ENCODE measurements at places on chromosomes 6 and 20. TPM values are rescaled to one million over a fixed set of nuclear protein-coding genes. Genes with fewer than 3 reads are reported as not detected.

GRCh38 chr6:117607511-117607910, 5.2 kb upstream of the GOPC start:
- peaks cover 3% of the 10 kb centered on the region for H3K27me3 ChIP-seq
- no peak overlapping the region for H3K27ac ChIP-seq
- H3K36me3 ChIP-seq = no peaks in the 10 kb centered on the region
- H3K4me1 ChIP-seq = peaks cover 6% of the 10 kb centered on the region

Gene PTGIS
- 7.1 TPM for total RNA-seq

Gene TPX2
- total RNA-seq = 210 TPM

DNA sequence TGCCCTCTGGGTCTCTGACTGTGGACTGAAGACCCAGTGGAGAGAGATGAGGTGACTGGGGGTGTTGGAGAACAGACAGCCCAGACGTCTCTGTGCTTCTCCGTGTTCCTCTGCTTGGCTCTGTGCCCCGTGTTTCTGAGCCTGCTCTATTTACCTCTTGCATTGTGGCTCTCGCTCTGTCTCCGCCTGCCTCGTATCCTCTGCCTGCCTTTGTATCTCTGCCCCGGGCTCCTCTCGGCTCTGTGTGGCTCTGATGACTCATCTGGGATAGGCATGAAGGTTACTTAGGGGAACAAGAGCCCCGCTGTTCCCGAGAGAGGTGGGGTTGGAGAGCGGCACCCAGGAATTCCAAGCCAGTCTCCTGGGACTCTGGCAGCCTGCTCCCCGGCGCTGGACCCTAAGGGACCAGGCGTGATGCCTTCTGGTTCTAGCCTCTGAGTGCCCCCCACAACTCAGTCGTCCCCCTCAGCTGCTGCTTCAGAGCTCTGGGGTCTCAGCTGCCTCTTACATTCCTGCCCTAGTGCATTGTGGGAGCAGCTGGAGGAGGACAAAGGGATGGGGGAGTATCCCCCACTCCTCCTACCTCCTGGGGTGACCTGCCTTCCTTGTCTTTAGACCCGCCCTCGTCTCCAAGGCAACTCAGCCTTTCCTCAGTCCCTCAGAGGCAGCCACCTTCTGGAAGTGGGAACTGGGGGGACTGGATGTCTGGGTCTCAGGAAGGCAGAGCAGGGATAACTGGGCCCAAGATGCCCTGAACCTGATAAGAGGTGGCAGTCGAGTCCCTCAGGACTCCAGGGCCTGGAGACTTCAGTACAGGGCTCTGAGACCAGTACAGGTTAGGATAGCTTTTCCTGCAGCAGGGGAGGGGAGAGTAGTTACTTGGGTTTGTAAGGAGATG, 1.9 kb downstream of the DDR1 start:
- peak overlapping the region; percentile 86 for H3K4me3 ChIP-seq
- peak overlapping the region; percentile 97 for H3K27ac ChIP-seq
- H3K27me3 ChIP-seq = no peaks in the 10 kb centered on the region
- H3K4me1 ChIP-seq = peaks cover 64% of the 10 kb centered on the region

DNA sequence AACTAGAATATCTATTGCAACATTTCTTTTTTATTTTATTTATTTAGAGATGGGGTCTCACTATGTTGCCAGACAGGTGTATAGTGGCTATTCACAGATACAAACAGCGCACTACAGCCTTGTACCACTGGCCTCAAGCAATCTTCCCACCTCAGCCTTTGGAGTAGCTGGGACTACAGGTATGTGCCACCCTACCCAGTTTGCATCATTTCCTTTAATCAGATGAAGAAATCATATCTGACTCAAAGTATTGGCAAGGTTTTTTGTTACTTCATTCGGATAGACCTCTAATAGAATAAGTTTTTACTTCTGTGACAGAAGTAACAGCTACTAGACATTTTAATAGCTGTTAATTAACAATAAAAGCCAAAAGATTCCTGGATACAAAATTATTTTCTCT, 153.9 kb downstream of the CDK19 start:
- peaks cover 3% of the 10 kb centered on the region for H3K4me1 ChIP-seq
- no peaks in the 10 kb centered on the region for H3K27me3 ChIP-seq
- H3K4me3 ChIP-seq = no peak overlapping the region
- H3K27ac ChIP-seq = no peak overlapping the region
- peaks cover 4% of the 10 kb centered on the region for H3K36me3 ChIP-seq

DNA sequence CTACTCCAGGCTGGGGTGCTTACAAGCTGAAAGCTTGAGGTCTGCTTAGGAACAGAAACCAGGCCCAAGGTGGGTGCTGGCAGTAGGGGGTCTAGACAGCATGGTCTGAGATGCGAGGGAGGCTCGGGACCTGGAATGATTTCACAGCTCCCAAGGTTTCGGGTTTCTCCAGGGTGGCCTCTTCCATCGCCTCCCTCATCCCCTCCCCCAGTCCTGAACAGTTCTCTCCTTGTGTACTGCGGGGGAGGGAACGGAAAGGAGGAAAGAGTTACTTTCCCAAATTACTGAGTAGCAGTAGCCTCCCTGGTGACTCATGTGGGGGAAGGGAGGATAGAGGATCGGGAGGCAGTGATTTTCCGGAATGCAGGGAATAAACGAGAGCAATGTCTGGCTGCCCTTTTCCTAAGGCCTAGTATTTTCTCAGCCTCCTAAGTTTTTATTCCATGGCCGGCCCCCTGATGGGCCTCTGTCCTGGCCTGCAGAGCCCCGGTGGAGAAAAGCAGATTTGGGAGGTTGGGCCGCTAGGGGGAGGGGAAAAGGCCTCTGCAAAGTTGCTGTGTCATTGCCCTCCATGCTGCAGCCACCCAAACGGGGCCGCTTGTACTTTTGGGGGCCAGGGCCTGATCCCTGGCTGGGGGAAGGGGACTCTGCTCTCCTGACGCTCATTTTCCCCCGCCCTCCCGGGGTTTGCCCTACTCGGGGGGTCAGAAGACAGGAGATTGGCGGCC, 1.5 kb downstream of the BRD2 start:
- peak; percentile 68 for DNase-seq
- H3K4me1 ChIP-seq = peaks cover 30% of the 10 kb centered on the region
- peaks cover 41% of the 10 kb centered on the region for H3K27me3 ChIP-seq
- H3K36me3 ChIP-seq = peaks cover 33% of the 10 kb centered on the region
- peak overlapping the region; percentile 100 for H3K27ac ChIP-seq

- no peak for DNase-seq
- H3K4me3 ChIP-seq = peak overlapping the region; percentile 38
- peaks cover 46% of the 10 kb centered on the region for H3K4me1 ChIP-seq
- peaks cover 18% of the 10 kb centered on the region for H3K27me3 ChIP-seq
- no peaks in the 10 kb centered on the region for H3K36me3 ChIP-seq
Measured at GRCh38 chr6:20205722-20206161, 6.5 kb downstream of the MBOAT1 start.

Gene TPBG
- total RNA-seq = 21.4 TPM

DNA sequence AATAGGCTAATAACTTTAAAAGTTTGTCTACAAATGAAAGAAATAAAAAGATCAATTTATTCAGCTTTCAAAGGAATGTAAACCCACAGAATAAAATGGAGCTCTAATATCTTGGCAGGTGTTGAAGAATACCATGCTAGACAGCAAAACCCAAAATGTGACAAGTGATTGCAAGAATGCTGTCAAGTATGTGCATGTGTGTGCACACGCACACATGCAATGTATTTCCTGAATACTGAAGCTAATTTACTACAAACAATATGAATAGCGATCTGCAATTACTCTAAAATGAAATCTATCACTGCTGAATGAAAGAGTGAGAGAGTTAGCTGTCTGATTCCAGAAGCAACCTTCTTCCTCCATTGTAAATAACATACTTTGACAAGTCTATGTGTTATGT, 179.2 kb upstream of the HSF2 start:
- H3K4me3 ChIP-seq = no peak overlapping the region
- H3K27me3 ChIP-seq = no peaks in the 10 kb centered on the region
- H3K27ac ChIP-seq = no peak overlapping the region
- no peak for DNase-seq

Gene SLC35F1
- total RNA-seq = 41.4 TPM

DNA sequence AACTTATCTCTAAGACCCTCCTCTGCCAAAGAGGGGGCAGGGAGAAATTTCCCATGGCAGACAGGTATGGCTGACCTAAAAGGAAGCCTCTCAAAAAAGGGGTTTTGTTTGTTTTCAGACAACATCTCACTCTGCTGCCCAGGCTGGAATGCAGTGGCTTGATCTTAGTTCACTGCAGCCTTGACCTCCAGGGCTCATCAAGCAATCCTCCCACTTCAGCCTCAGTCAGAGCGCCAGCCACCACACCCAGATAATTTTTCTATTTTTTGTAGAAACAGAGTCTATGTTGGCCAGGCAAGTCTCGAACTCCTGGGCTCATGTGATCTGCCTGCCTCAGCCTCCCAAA, 3.8 kb downstream of the EZR start:
- peaks cover 16% of the 10 kb centered on the region for H3K36me3 ChIP-seq
- peaks cover 57% of the 10 kb centered on the region for H3K4me1 ChIP-seq
- peak overlapping the region; percentile 77 for H3K4me3 ChIP-seq
- H3K27ac ChIP-seq = peak overlapping the region; percentile 40
- DNase-seq = no peak
- H3K27me3 ChIP-seq = no peaks in the 10 kb centered on the region

DNA sequence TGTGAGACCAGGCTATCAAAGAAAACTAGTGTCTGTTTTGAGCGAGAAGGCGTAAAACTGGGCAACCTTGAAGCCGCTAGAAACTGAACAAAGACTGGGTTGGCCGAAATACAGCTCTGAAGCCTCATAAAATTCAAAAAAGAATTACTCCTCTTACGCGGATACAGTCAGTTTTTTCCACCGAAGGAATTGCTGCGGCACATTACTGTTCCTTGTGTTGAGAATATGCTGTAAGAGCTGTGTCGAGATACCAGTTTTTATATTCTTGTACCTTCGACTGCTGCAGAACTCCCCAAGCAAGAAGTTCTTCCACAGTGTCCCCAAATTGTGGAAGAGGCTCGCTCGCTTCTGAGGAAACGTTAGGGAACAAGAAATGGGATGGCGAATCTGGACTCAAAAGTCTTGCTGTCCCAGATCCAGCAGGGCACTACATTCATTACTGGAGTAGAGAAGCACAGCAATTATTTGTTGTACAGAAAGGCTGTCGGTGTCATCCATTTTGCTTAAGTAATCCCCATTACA, 523 bp upstream of the COX7A2 start:
- H3K4me1 ChIP-seq = peaks cover 22% of the 10 kb centered on the region
- no peak for DNase-seq
- peaks cover 26% of the 10 kb centered on the region for H3K27me3 ChIP-seq
- H3K27ac ChIP-seq = peak overlapping the region; percentile 93
- H3K4me3 ChIP-seq = peak overlapping the region; percentile 97
- peaks cover 2% of the 10 kb centered on the region for H3K36me3 ChIP-seq

Gene NNAT
- total RNA-seq = 113 TPM

- DNase-seq = no peak
- H3K4me3 ChIP-seq = no peak overlapping the region
- no peak overlapping the region for H3K27ac ChIP-seq
Measured at GRCh38 chr6:28005152-28005890, 48.3 kb downstream of the OR2B6 start.

DNA sequence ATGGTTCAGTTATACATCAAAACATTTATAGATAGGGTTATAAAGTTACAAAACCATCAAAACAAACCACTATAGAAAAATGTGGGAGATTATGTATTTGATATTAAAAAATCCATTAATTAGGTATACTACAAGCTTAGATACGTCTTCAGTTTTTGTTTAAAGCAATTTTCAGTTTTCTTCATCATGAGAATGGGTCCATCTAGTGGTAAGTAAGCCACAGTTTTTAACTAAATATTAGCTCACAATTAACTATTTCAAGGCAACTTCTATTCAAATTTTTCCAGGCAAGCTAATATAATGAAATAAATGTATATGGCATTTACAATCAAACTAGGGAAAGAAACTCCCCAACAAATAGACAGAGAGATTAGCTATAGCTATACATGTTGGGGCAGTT, 44.4 kb downstream of the RNGTT start:
- DNase-seq = no peak
- H3K4me3 ChIP-seq = no peak overlapping the region
- no peaks in the 10 kb centered on the region for H3K4me1 ChIP-seq
- no peaks in the 10 kb centered on the region for H3K27me3 ChIP-seq
- peaks cover 20% of the 10 kb centered on the region for H3K36me3 ChIP-seq

Gene ZNF341
- total RNA-seq = 5.1 TPM

- H3K4me1 ChIP-seq = peaks cover 23% of the 10 kb centered on the region
- no peak overlapping the region for H3K27ac ChIP-seq
- no peaks in the 10 kb centered on the region for H3K27me3 ChIP-seq
- H3K4me3 ChIP-seq = no peak overlapping the region
- peaks cover 3% of the 10 kb centered on the region for H3K36me3 ChIP-seq
Measured at GRCh38 chr6:144338474-144338873, 53.3 kb downstream of the UTRN start.

DNA sequence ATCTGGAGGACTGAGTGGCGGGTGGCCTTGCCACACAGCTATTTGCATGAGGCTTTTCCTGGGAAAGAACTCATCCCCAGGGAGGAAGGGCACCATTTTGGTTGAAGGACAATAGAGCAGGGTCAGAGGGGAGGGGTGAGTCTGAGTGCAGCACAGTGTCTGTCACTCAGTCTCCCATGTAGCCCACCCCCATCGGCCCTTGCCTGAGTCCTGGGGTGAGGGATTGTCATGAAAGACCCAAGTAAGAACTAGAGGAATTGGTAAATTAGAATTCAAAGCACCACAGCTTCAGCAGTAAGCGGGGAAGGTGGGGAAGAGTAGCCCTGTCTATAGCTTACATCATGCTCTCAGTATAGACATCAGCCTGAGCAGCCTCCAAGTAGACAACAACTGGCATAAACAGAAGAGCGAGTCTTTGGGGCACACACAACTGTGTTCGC, 90.4 kb upstream of the TMEM30A start:
- DNase-seq = no peak
- no peak overlapping the region for H3K27ac ChIP-seq
- H3K36me3 ChIP-seq = no peaks in the 10 kb centered on the region
- no peak overlapping the region for H3K4me3 ChIP-seq
- H3K27me3 ChIP-seq = no peaks in the 10 kb centered on the region

Gene POM121L2
- not detected for total RNA-seq

DNA sequence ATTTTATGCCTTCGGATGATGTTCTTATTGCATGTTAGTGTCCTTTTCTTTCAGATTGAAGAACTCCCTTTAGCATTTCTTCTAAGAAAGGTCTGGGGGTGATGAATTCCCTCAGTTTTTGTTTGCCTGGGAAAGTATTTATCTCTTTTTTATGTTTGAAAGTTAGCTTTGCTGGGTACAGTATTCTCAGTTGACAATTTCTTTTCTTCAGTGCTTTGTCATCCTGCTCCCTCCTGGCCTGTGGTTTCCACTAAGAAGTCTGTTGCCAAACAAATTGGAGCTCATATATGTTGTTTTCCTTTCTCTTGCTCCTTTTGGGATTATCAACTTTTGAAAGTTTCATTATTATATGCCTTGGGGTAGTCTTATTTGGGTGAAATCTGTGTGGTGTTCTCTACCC, 11.5 kb downstream of the GRM1 start:
- peaks cover 9% of the 10 kb centered on the region for H3K27me3 ChIP-seq
- no peaks in the 10 kb centered on the region for H3K36me3 ChIP-seq
- no peak for DNase-seq
- no peaks in the 10 kb centered on the region for H3K4me1 ChIP-seq
- H3K4me3 ChIP-seq = no peak overlapping the region

- peaks cover 41% of the 10 kb centered on the region for H3K4me1 ChIP-seq
- no peaks in the 10 kb centered on the region for H3K27me3 ChIP-seq
- H3K4me3 ChIP-seq = peak overlapping the region; percentile 31
- H3K36me3 ChIP-seq = peaks cover 1% of the 10 kb centered on the region
- no peak overlapping the region for H3K27ac ChIP-seq
Measured at GRCh38 chr6:2839195-2839981, 2.3 kb downstream of the SERPINB1 start.

Gene SOX4
- total RNA-seq = 91.4 TPM

- H3K4me3 ChIP-seq = no peak overlapping the region
- DNase-seq = no peak
- peaks cover 8% of the 10 kb centered on the region for H3K4me1 ChIP-seq
- H3K27ac ChIP-seq = no peak overlapping the region
Measured at GRCh38 chr6:166660157-166660688, 33.2 kb upstream of the RPS6KA2 start.
